ENCODE measurements at places on chromosomes 13 and 19.

DNA sequence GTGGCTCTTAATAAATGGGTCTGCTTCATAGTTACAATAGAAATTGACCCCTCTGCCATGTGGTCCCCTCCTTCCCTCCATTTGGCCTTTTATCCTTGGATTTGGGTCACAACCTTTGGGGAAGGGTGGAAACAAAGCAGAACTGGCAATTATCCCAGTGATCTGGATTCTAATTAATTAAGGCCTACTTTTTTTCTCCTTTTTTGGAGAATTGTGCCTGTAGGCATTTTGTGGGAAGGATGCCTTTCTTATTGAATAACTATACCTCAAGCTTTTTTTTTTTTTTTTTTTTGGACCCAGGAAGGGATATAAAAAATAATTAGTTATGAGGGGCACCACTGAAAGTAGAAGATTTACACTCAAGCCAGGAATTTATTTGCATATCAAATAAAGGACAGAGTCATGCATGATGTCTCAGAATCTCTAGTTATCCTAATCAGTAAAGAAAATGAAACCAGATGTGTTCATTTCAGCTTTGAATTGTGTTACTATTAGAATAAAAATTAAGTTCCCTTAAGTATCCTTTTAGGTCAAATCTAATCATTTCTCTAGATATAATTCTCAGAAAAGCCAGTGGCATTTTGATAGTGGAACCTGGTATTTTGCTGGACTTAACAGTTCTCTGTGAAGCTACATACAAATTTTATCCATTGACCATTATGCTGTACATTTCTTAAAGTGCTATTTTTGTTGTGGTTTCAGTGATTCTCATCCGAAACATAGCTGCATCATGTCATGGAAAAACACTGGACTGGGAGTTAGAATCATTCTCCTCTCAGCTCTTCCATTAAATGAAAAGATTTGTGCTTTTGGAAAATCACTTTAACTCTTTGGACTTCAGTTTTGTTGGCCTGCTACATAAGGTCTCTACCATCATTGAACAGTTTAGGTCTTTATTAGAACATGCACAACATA, 129.3 kb downstream of the KCNRG start:
- DNase-seq: no peak

GRCh38 chr19:36255316-36255715, 40.4 kb downstream of the ZNF146 start:
- no peak for DNase-seq

DNA sequence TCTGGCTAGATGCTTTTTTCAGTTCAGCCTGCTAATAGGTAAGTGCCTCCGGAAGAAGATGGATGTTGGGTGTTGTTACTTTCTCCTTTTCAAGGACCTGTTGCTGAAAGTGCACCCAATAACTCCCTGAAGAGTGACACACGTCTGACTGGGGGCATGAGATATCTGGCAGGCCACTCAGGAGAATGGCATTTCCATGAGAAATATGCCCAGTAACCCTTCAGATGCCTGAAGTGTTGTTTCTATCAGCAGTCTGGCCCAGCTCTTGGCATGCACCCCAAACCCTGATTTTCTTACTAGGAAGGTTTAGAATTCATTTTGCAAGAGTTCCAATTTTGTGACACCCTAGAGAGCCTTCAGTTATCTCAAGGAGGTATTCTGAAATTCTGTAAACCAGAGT, 71.5 kb downstream of the ARHGAP35 start:
- no peak for DNase-seq

GRCh38 chr13:101382086-101382485, 34.2 kb downstream of the NALCN start:
- no peak for DNase-seq

GRCh38 chr19:33114312-33114711, 17.6 kb upstream of the WDR88 start:
- DNase-seq: no peak

DNA sequence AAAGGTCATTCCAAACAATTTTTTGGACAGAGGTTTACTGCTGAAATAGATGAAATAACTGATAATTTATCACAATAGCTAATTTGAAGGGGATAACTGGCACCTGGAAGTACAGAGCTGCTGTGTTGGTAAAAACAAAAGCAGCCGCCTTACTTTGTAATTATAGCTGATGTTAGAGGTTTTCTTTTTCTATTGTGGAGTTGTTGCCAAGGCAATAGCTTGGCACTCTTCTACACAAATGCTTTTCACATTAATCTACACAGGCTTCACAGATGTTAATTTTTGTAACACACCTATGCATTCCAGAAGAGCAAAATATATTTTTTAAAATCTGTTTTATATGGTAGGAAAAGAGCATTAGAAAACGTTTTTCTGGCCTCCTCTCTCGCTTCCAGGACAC, 56.9 kb downstream of the LACC1 start:
- no peak for DNase-seq

DNA sequence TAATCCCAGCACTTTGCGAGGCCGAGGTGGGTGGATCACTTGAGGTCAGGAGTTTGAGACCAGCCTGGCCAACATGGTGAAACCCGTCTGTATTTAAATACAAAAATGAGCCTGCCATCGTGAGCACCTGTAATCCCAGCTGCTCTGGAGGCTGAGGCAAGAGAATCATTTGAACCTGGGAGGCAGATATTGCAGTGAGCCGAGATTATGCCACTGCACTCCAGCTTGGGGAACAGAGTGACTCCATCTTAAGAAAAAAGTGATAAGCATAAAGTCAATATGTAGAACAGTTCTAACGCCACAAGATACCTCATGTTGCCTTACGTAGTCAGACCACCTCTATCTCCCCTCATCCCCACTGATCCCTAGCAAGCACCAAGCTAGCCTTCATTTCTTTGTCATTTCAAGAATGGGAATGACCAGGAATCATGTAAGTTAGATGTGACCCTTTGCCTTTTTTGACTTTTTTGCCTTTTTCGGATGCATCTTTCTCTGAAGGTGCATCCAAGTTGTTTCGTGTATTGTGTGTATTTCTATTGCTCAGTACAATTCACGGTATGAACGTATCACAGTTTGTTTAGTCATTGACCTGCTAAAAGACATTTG, 6.4 kb downstream of the RPL21 start:
- DNase-seq: no peak

DNA sequence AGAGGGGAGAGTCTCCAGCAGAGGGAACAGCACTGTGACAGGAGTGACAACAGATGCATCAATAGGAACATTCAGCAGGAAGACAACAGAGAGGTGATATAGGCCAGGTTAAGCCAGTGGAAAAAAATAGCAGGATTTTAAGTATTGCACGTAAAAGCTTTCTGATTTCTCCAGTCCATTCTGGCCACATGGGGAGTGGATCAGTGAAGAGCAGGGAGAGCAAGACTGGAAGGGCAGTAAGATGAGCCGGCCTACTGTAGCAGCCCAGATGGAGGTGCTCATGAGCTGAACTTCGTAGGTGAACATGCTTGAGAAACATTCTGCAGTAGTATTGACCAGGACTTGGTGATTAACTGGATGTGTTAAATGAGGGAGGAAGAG, 1.7 kb downstream of the UTP14C start:
- DNase-seq: no peak

DNA sequence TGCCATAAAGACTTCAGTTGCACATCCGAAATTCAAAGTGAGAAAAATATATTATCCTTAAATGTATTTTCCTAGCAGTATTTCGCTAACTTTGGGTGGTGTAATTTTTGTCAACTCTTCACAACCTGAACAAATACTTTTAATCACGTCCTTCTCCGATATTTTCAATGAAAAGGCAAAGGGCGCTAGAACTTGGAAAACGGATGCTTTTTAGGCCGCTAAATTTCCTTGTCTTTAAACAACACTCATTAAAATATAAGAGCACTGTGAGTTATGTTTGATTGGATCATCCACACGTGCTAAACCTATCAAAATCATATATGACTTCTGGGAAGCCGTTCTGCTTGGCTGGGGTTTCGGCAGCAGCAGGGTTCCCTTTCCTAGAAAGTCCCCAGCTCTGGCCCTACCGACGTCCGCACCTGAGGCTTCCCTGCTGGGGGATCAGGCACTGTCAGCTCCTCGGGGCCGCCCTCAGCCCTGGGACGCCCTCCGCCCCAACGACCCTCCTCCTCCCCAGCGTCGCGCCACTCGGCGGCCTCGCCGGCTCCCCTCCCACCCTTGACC, 462 bp upstream of the MPHOSPH8 start:
- no peak for DNase-seq

GRCh38 chr19:18223860-18224524, 2.2 kb downstream of the PDE4C start:
- no peak for DNase-seq

GRCh38 chr13:30157616-30157993, 149.7 kb downstream of the KATNAL1 start:
- no peak for DNase-seq

All from activated CD4-positive, alpha-beta T cell treated with anti-CD3 and anti-CD28 coated beads, Interleukin-2, amount 50 U/mL, for 24 hours (primary cell).